ENCODE measurements at places on chromosomes 16 and 17.

DNA sequence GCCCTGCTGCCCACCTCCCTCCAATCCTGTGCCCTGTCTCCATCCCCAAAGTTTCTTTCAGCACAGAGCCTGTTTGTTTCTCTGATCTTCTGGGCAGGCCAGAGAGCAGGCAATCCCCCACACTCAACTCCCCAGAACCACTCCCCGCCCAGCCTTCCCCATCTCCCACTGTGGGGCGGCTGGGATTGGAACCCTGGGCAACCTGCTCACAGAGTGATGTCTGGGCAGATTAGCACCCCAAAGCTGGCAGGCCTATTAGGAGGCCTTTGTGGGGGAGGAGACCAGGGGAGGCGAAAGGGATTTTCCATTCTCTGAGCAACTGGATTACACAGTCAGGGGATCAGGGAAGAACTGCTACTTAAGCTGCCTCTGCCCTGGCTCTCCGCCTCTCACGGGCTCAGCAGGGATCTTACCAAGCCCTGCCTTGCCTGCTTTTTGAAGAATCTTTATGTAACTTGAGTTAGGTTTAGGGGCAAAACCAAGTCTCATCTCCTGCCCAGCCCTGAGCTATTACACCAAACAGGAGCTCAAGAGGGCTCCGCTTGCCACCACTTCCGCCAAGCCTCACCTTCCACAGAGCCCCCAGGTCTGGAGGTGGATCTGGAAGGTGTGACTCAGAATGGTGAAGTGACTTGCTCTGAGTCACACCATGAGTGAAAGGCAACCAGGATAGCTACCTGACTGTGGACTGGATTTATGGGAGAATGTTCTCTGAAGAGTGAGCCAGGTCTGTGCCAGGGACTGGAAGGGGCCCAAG lies 16.0 kb upstream of the LHX1 start:
- peak; percentile 89 for DNase-seq

DNA sequence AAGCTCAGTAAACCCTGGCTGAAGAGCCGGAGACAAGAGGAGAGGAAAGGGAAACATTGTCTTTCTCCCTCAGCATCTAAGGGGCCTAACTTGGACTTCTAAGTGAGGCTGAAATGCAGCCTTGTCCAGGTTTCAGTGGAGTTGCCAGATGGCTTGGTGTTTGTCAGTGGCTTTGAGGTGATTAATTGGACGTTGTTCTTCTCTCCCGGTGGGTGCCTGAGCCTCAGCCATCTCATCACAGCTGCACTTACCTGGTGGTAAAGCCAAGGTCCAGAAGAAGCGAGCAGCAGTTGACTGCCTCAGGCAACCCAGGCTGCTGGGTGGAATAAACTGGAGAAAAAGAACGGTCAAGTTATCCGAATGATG lies 202.2 kb upstream of the NLRP1 start:
- DNase-seq, result no peak

DNA sequence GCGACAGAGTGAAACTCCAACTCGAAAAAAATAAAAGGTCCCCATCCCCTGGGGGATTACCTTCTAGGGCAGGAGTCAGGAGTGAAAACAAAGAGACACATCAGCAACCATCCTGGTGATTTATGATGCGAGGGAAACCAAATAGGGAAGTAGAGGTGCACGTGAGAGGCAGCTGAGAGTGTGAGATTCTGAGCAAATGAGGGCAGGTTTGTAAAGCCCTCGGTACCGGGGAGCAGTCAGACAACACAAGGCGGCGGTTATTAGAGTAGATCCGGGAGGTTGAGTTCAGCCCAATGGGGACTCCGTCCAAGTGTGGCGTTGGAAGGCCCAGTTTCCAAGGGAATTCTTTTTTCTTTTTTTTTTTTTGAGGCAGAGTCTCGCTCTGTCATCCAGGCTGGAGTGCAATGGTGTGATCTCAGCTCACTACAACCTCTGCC lies 7.4 kb upstream of the ARMC7 start:
- DNase-seq, result no peak

DNA sequence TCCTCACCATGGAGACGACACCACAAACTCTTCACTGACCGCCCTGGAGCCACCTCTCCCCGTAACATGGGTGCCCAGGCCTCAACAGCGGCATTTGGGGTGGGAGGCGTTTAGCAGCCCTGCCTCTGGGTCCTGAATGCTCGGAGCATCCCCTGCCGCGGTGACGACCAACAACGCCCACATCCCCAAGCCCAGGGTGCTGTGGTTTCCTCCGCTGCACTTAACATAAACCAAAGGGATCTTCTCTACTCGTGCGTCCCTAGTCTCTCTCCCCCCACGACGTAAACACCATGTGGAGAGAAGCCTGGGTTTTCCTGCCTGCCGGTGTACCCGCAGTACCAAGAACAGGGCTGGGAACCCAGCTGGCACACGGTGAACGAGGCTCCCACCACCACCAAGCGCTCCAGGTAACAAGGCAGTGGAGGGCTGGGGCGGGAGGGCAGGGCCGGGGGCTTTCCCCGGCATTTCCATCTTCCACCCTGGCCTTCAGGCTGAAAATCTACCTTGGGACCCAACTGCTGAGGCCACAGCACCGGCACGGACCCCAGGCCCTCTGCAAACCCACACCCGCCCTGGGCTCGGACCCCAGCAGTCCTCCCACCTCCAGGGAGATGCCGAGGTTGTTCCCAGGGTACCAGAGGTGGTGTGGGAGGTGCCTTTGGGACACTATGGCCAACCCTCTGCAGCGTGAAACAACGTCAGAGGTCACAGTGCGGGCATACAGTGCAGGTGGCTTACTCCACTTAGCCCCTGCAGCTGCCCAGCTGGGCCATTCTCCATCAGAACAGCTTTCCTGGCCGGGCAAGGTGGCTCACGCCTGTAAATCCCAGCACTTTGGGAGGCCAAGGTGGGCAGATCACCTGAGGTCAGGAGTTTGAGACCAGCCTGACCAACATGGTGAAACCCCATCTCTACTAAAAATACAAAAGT lies 54.3 kb downstream of the TIMM22 start:
- DNase-seq, result no peak

GRCh38 chr16:51393381-51394005 lies 242.4 kb upstream of the SALL1 start:
- no peak for DNase-seq
